ENCODE measurements at places on chromosomes 2 and 18.
A peak's percentile ranks its signal among the peaks of the same experiment; 100 is the strongest.

- no peak for DNase-seq
Observed at GRCh38 chr2:196073521-196073920, 4.9 kb upstream of the DNAH7 start.

DNA sequence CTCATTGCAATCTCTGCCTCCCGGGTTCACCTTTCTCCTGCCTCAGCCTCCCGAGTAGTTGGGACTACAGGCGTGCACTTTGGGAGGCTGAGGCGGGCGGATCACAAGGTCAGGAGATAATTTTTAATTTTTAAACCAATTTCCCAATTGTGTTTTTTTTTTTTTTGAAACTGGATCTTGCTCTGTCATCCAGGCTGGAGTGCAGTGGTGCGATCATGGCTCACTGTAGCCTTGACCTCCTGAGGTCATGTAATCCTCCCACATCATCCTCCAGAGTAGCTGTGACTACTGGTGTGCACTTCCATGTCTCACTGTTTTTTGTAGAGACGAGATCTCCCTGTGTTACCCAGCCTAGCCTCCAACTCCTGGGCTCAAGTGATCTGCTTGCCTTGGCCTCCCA, 49.3 kb downstream of the GLS start:
- no peak for DNase-seq

DNA sequence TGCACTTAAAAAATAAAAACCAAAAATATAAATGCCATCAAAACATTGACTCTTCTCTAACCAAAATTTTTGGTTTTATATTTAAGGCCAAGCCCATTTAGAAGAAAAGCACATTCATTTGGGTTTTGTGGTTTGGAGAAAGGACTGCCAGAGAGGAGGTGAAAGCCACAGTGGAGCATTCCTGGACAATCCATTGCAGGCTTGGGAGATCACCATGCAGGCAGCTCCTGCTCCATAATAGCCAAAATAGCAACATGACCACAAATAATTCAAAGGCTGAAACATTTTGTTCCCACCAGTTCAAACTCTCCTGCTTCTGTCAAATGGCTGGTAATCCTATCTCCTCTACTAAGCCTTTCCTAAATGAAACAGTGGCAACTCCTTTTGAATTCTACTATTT, 73.5 kb downstream of the GALNT3 start:
- no peak for DNase-seq

GRCh38 chr2:121095257-121096080, 189.5 kb downstream of the TFCP2L1 start:
- DNase-seq: no peak

DNA sequence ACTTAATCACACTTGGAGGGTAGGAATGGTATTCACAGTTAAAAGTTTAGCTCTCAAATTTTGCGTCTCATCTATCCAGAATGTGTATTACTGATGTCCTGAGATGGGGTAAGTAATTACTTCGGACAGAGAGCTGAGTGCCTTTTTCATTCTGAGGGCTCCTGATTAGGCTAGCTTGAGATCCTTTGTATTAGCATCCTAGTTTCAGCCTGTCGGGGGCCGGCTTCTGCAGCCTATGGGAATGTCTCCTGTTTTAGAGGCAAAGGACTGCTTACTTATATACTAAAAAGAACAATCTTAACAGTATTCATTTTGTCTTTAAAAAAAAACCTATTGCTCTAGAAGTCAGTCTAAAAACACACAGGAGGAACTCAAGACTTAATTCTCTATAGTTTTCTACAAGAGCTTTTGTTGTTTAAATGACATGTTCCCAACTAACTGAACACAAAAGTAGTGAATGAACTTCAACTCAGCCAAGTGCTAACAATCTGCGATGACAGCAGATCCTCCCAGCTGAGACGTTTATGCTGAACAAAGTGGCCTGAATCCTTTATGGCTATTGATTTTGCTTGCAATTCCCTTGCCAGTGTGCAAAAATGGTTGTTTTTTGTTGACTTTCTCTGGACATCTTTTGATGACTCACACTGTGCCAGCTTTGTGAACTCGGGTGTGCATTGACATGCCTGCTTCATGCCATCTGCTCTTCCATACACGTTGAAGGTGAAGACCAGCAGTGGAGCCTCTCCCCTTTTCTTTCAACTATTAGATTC, 118.7 kb downstream of the LYPD6B start:
- no peak for DNase-seq

GRCh38 chr2:85470850-85471800, 52.6 kb downstream of the SH2D6 start:
- DNase-seq: no peak

DNA sequence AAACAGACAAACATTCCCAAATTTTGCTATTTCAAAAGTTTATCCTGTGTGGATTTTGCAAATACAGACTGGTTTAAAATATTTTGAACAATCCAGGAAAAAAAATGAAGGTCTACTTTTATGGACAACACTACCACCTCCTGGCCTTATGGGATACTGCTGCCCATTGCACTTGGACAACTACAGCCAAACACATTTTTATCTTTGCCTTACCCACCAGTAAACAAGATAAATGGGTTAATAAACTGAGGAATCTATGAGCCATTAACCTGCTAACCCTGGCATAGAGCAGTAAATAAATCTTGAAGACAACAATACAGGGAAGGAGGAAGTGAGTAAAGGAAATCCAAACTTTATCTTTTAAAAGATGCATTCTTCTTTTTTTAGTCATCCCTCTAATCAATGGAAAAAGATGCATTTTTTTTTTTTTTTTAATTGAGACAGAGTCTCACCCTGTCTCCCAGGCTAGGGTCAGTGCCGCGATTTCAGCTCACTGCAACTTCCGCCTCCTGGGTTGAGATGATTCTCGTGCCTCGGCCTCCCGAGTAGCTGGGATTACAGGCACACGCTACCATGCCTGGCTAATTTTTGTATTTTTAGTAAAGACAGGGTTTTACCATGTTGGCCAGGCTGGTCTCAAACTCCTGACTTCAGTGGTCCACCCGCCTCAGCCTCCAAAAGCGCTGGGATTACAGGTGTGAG, 2.1 kb upstream of the SPIRE1 start:
- DNase-seq: peak; percentile 4

GRCh38 chr2:191983186-191983585, 136.3 kb upstream of the CAVIN2 start:
- DNase-seq: no peak

GRCh38 chr2:232013701-232014353, 52.3 kb downstream of the DIS3L2 start:
- DNase-seq: no peak

DNA sequence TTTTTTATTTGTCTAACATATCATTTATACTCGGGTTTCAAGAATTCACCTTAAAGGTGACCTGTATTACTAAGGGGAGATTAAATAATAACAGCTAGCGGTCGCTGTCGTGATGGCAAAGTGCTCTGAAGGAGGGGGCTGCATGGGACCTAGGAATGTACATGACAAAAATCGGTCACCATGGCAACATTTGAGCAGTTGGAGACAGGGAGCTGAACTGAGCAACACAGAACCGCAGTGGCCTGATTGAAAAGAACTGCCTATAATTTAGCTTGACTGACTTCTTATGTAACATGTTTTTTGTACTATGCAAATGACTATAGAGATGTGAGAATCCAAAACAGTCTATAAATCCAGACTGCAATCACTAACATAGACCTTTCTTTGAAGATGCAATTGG, 34.3 kb upstream of the EPHA4 start:
- no peak for DNase-seq

- DNase-seq: no peak
Observed at GRCh38 chr2:214737188-214737587, 72.3 kb downstream of the BARD1 start.

DNA sequence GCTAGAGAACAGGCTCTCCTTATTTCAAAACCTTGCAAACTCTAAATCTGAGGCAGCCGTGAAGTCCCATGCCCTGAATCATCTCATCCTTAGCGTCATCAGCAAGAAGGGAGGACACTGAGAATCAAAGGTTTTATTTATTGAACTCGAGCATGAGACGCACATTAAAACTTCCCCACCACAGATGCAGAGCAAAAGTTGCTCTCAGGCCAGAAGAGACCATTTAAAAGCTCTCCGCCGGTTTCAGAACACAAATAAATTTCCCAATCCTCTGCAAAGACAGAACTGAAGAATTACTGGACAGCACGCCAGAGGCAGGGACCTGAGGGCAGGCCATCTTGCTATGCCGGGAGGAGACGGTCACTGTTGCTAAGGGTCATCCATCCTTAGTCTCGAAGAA, 1.3 kb downstream of the AMMECR1L start:
- no peak for DNase-seq

- no peak for DNase-seq
Observed at GRCh38 chr2:177698281-177698680, 305.7 kb downstream of the AGPS start.

DNA sequence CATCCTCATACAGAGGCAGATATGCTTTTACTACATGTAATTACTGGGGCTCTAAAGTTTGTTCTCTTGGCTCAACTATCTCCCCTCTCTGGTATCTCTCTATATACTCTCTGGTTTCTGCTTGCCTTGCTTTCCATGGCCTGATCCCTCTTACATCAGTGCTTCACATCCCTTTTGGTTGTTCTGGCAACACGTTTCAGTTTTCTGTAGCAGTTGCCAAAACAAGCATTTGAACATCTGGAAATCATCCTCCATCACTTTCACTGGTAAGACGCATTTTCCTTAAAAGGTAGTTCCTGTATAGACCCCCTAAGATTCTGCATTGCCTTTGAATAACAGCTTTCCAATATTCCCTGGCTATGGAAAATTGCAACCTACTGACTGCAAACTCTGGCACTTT, 25.9 kb downstream of the COL5A2 start:
- no peak for DNase-seq

DNA sequence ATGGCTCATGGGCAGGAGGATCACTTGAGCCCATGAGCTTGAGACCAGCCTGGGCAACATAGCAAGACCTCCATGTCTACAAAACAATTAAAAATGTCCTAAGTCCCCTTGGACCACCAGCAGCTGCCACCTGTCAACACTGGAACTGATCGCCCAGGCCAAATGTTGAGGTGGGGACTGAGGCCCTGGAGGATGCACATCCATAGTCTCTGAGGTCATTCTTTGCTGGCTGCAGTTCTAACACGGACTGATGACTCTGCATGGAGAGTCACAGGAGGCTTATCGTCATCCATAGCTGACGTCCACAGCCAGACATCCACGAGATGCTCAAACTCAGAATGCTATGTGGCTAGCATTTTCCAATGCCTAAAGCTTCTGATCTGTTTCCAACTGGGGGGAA, 151.3 kb downstream of the BCL2 start:
- no peak for DNase-seq

- peak; percentile 62 for DNase-seq
Observed at GRCh38 chr18:24014062-24014985, at the start of gene TTC39C. Gene TTC39C (plus strand): TSS chr18:24014754. CDS start chr18:24014872, 118 bp downstream.

DNA sequence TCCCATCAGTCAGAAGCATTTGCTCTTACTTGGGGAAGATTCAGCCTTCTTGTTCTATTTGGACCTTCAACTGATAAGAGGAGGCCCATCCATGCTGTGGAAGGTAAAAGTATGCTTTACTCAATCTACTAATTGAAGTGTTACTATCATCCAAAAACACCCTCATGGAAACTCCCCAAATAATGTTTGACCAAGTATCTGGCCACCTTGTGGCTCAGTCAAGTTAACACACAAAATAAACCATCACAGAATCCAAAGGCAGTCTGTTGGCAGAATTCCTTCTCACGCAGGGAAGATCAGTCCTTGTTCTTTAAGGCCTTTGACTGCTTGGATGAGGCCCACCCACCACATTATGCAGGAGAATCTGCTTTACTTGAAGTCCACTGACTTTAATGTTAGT, 531.2 kb upstream of the SMIM21 start:
- DNase-seq: no peak

- DNase-seq: no peak
Observed at GRCh38 chr18:13280070-13280795, 61.7 kb downstream of the LDLRAD4 start.

DNA sequence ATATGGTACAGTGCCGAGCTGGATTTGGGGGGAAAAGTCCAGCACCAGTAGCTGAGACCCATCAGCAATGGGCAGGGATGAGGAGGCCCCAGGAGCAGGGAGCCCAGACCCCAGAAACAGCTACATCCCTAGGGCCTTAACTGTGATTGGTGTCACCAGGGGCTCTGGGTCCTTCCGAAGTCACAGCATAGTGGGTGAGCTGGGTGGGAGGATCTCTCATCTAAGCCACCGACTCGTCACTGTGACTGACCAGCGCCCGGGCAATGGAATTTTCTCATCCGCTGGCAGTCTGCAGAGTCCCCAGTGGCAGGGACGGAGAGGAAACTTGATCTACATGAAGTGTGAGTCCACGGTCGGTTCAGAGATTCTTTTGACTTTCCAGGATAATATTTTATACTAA, 186.5 kb downstream of the SH3BP4 start:
- no peak for DNase-seq

DNA sequence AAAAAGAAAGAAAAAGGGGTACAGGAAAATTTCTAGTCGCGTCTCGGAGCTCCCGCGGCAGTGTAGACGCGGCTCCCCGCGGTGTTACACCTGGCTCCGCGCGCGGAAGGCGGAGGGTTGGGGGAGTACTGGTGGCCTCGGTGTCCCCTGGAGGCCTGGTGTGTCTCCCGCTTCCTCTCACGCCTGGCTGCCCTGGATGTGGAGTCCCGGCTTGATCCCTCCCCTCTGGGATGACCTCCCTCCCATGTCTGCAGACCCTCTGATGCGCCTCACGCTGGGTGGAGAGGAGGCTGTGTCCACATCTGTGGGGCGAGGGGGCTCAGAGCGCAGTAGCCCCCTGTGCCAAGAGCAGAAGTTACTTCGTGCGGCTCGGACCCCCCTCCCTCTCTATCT, 1.2 kb downstream of the KIF5C start:
- DNase-seq: no peak

DNA sequence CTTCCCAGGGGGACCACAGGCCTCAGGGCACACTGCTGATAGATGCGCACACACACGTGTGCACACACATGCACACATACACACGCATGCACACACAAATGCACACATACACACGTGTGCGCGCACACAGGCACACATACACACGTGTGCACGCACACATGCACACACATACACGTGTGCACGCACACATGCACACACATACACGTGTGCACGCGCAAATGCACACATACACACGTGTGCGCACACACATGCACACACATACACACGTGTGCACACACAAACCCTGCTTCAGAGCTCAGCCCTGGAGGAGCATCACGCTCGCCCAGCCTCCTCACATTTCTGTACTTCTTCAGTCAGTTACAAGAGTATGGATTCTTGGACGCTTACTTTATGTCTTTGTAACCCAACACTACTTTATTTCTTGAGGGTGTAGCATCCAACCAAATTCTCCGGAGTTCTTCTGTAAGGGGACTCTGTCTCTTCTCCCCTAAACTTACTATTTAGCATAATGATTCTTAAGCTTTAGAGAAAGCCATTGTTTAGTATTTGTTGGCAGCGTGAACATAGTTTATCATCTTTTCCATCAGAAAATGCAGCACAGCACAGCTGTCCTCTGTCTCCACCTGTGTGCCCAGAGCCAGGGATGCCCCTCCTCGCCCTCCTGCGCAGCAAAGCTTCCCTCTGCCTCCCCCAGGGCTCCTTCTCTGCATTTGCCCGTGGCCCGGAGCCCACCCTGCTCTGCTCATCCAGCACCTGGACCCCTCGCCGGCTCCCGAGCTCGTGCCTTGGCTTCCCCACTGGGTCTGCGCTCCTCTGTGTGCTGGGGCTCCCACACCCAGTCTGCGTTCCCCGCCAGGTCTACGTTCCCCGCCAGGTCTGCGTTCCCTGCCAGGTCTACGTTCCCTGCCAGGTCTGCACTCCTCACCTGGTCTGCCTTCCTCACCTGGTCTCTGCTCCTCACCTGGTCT, 74.4 kb upstream of the CTDP1 start:
- no peak for DNase-seq

- no peak for DNase-seq
Observed at GRCh38 chr2:95575857-95576256, 15.9 kb upstream of the TRIM43 start.

- DNase-seq: no peak
Observed at GRCh38 chr2:163465440-163465839, 270.4 kb downstream of the FIGN start.

- DNase-seq: no peak
Observed at GRCh38 chr18:10249270-10249669, 205.2 kb upstream of the APCDD1 start.

All from stimulated activated CD8-positive, alpha-beta memory T cell treated with anti-CD3 and anti-CD28 coated beads, Interleukin-4, amount 100 ng/mL, for 1 hour (primary cell).